ENCODE measurements at places on chromosomes 12 and 14.

GRCh38 chr14:69842686-69843420 lies 36.4 kb upstream of the SMOC1 start:
- DNase-seq = no peak

DNA sequence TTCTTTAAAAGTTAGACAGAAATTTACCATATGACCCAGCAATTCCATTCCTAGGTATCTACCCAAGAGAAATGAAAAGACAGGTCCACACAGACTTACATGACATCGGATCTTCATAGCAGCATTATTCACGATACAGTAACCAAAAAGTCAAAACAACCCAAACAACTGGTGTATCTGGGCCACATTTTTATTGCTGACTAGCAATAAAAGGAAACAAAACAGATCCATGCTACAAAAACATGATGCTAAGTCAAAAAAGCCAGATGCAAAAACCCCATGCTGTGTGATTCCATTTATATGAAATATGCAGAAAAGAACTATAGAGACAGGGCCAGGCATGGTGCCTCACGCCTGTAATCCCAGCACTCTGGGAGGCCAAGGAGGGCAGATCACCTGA lies 12.9 kb downstream of the TMEM120B start:
- DNase-seq = no peak

DNA sequence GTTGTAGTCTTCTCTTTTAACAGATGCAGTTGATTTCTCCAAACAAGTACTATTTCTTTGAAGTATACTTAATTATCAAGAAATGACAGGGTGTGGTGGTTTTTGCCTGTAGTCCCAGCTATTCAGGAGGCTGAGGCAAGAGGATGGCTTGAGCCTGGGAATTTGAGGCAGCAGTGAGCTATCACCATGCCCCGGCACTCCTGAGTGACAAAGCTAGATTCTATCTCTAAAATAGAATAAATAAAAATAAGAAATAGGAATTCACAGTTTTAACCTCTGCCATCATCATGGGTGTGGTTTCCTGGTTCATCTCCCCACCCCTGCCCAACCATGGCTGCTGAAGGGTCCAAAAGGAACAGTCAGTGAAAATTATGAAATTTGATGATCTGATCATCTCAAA lies 290.2 kb upstream of the FLRT2 start:
- no peak for DNase-seq

DNA sequence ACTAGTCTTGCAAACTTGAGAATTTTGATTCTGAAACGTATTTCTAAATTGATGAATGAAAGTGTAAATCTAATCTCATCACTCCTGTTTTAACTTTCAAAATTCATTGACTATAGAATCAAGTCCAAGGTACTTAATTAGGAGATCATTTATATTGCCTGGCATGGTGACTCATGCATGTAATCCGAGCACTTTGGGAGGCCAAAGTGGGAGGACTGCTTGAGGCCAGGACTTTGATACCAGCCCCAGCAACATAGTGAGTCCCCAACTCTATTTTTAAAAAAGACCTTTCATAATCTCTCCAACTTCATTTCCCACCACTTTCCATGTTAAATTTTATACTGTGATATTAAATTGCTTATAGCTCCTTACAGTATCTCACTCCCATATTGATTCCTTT lies 3.0 kb upstream of the MIPOL1 start:
- no peak for DNase-seq

GRCh38 chr12:104959335-104959841 lies 1.3 kb upstream of the SLC41A2 start:
- DNase-seq = no peak

GRCh38 chr12:46299851-46300250 lies 31.0 kb upstream of the SLC38A1 start:
- no peak for DNase-seq

DNA sequence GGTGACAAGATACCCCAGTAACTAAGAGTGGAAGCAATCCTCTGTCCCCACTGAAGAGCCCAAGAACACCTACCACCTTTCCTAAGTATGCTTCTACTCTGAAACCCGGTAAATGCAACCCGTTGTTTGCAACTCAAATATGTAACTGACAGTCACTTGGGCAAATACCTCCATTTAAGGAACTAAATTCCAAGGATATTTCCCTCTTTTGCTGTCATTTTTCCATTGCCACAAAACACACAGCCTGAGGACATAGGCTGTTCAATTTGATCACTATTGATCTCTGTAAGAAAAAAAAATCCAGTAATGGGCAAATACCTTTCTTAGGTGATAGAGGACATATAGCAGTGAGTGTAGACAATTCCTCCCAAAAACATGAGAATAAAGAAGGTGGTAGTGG lies 6.6 kb upstream of the PHLDA1 start:
- DNase-seq = no peak

DNA sequence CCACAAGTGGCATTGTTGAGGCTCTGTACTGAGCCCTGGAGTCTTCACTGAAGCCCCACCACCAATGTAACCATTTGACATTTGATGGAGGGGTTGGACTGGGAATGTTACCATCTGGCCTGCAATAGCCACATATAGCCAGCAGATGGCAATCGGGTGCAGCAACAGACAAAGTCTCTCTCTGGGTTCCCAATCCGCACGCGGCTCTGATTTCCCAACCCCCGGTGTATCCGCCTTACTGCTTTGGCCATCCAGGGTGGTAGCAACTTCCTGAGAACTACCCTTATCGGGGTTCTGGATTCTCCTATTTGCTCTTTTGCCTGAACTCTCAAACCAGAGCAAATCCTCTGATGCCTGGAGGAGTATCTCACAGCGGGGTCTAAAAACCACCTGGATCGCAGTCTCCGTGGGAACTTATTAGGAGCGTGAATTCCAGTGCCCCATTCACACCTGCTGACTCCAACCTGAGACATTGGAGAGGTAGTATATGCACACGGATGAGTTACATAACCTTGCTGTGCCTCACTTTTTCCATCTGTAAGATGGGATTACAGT lies 14.2 kb downstream of the VRTN start:
- peak; percentile 75 for DNase-seq

DNA sequence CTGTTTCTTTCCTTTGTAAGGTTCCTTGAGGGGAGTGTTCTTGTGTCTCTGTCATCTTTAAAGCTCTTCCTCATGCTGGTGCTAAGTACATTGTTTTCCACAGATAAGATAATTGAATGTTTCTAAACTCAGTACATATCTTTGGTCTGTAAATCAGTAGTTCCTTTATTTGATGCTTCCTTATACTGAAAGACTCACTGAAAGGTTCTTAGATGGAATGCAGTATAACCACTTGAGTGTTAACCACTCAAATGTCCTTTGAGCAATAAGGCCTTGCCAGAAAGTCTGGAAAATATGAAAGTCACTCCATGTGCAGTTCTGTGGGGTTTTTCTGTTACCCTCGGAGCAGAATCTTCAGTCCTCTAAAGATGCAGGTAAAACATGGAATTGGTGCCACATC lies 23.0 kb upstream of the RNU6-8 start:
- DNase-seq = no peak

GRCh38 chr12:51326698-51327439 lies 2.9 kb upstream of the BIN2 start:
- peak; percentile 96 for DNase-seq

DNA sequence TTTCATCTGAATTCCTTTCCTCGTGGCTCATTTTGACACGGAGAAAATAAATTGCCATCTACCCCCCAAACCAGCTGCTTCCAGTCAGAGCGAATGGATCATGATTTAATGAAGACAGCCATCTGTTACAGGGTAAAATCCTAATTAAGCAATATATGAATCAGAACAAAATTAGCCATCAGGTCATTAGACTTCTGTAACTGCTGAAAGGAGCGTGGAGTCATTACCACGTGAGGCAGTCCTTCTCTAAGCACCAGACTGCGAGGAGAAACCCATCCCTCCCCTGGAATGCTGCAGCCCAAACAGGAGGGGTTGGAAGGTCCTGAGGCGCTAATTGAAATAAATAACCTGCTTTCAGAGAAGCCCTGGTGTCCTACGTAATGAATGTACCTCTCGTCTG lies 51.1 kb upstream of the TCL1A start:
- DNase-seq = no peak

- DNase-seq = no peak
Observed at GRCh38 chr12:78392918-78393317, 471.7 kb upstream of the SYT1 start.

DNA sequence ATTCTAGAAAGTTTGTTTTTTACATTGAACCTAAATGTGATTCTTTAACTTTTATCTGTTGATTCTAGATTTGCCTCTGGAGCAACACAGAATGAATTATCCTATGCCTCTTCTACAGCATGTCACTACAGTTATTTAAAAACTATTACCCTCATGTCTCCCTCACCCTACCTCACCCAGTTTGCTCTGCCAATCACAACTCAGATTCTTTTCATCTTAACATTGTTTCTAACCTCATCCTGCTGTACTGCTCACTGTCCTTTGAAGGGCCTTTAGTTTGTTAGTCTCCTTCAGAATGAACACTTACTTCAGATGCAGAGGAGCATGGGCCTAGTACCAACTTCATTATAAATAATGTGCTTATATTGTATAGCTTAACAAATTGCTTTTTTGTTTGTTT lies 21.5 kb downstream of the YLPM1 start:
- no peak for DNase-seq

DNA sequence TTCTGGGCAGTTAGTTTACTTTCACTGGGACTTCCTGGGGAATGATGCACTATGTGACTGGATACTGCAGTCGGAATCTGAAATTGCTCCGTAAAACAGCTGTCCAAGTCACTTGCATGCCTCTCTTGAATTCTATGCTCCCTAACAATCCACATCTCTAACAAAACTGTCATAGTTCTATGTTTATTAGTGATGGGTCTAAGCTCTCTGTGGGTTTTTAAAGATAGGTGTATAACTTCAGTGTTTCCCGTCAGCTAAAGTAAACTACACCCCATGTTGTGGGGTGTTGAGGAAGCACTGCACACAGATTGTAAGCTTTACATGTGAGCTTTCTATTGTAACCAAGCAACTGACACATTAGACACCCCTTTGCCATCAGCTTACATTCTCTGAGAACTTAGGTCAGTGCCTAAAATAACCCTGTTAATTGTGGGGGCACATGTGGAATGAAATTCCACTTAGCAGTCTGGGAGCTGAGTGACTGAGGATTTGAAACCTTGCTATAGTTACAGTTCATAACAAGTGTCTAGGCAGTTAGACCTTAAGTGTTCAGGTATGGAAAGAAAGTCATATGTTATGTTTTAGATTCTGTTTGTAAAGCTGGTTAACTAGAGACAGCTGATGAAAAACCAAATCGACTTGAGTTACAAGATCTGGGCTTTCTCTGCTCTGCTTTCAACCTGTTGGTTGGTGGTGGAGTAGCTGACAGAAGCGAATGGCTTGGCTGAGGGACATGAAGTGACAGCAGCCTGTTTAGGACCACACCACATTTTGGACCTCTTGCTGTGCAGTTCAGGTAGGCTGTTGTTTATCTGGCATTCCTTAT lies 165.7 kb downstream of the AKAP6 start:
- DNase-seq = no peak

- no peak for DNase-seq
Observed at GRCh38 chr12:123150275-123150743, 581 bp downstream of the PITPNM2 start.

GRCh38 chr12:121451961-121452339 lies 52.0 kb downstream of the RNF34 start:
- no peak for DNase-seq

GRCh38 chr12:103884316-103884715 lies 43.3 kb upstream of the NT5DC3 start:
- peak; percentile 64 for DNase-seq

DNA sequence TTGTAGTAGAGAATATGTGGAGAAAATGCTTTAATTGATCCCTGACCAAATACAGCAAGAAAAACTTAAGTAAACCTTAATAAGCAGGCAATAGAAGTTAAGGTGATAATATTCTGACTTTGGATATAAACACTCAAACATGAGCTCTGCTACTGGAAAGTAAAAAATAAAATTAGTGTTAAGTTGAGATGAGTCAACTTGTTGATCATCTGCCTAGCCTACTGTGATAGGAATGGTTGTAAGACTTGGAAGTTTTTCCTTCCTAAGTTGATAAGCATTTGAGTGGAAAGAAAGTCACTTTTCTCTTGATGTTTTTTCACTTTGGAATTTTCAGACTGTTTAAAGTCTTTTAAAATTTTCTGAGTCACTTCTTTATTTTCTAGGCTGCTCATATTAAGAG lies 26.0 kb downstream of the ADIPOR2 start:
- no peak for DNase-seq

DNA sequence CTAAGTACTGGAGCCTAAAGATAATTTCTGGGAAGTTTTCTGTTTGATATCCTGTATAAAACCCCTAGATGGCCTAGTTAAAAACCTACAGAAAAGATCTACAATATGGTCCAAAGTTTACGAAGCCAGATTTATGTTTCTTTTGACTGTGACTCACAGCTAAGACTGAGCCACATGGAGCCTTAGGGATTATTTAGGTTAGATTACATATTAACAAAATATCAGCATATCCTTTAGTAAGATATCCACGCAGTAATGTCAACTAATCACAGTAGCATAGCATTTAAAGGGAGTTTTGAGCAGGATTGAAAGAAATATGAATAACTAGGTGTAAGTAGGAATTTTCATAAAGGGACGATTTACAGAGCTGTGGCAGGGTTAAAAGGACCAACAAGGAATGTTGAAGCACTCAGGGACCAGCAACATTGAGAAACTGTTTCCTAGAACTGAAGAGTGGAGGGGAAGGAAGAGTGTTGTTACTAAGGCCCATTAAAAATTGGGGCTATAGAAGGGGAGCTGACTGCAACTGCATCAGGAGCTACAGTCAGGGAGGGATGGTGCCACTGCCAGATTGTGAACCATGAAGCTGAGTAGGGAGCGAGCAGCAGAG lies 155.5 kb downstream of the DACT1 start:
- DNase-seq = no peak

DNA sequence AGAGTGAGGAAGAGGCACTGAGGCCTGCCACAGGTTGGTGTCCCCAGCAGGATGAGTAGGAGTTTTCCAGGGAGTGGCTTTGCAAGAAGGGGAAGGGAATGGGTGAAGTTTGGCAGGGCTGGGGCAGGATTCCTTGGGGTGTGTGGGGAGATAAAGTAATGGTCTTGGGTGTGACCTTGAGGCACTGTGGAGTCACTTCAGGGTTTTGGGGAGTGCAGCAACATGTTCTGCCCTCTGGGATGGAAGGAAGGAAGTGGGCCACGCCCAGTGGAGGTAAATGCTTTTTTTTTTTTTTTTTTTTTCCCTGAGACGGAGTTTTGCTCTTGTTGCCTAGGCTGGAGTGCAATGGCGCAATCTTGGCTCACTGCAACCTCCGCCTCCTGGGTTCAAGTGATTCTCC lies 108.9 kb downstream of the ADCK1 start:
- no peak for DNase-seq

DNA sequence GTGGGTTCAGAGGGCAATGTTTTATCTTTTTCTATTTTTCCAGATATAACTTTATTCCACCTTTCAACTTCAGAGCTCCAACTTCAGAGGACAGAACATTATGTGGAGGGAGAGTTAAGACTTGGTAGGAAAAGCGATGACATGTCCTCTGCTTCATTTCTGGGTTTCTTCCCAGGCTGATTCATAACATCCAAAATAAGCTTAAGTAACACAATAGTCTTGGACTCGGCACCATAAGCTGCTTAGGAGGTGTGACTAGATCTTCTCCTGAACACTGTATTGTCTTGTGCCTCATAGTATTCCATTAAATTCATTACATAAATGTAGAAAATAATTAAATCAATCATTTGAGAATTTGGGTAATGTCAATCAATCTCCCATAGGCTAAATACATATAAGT lies 95.5 kb upstream of the PDE3A start:
- no peak for DNase-seq

Data from AML-193 (cell line).